B cell (primary cell): ENCODE measurements at places on chromosomes 12 and 14. TPM values are rescaled to one million over a fixed set of nuclear protein-coding genes. Genes with fewer than 3 reads are reported as not detected.

GRCh38 chr14:45649051-45649450, 396.0 kb upstream of the MIS18BP1 start:
- H3K27ac ChIP-seq: no peak overlapping the region
- H3K4me1 ChIP-seq: no peaks in the 10 kb centered on the region
- no peaks in the 10 kb centered on the region for H3K36me3 ChIP-seq
- H3K4me3 ChIP-seq: no peak overlapping the region
- no peaks in the 10 kb centered on the region for H3K27me3 ChIP-seq
- no peak for DNase-seq

GRCh38 chr14:73312687-73313086, 75.4 kb downstream of the PAPLN start:
- H3K4me1 ChIP-seq: peaks cover 8% of the 10 kb centered on the region
- H3K27ac ChIP-seq: no peak overlapping the region
- no peaks in the 10 kb centered on the region for H3K36me3 ChIP-seq
- H3K4me3 ChIP-seq: no peak overlapping the region
- H3K27me3 ChIP-seq: no peaks in the 10 kb centered on the region

- no peak overlapping the region for H3K27ac ChIP-seq
- H3K27me3 ChIP-seq: no peaks in the 10 kb centered on the region
- no peak overlapping the region for H3K4me3 ChIP-seq
- no peaks in the 10 kb centered on the region for H3K36me3 ChIP-seq
- no peaks in the 10 kb centered on the region for H3K4me1 ChIP-seq
Observed at GRCh38 chr12:124286414-124286813, 8.5 kb upstream of the RFLNA start.

Gene TMEM30B
- 0.20 and 0.44 TPM in 2 replicates for total RNA-seq

- H3K4me1 ChIP-seq: peaks cover 11% of the 10 kb centered on the region
- H3K36me3 ChIP-seq: no peaks in the 10 kb centered on the region
- H3K4me3 ChIP-seq: no peak overlapping the region
Observed at GRCh38 chr14:103031956-103032355, 25.4 kb downstream of the CDC42BPB start.

- H3K27me3 ChIP-seq: no peaks in the 10 kb centered on the region
- DNase-seq: no peak
- no peak overlapping the region for H3K4me3 ChIP-seq
- no peaks in the 10 kb centered on the region for H3K4me1 ChIP-seq
- no peak overlapping the region for H3K27ac ChIP-seq
- H3K36me3 ChIP-seq: no peaks in the 10 kb centered on the region
Observed at GRCh38 chr14:75832621-75833297, 149.0 kb downstream of the TGFB3 start.

- no peaks in the 10 kb centered on the region for H3K36me3 ChIP-seq
- DNase-seq: no peak
- H3K4me3 ChIP-seq: no peak overlapping the region
- H3K27ac ChIP-seq: no peak overlapping the region
Observed at GRCh38 chr14:56903304-56903969, 93.2 kb upstream of the OTX2 start.

Gene COX8C
- total RNA-seq: not detected in 2 replicates

Gene NRXN3
- total RNA-seq: not detected in 2 replicates

Gene C3AR1
- total RNA-seq: 0.15 and 0.64 TPM in 2 replicates
